ENCODE measurements at places on chromosomes 16 and 17. TPM values are rescaled to one million over a fixed set of nuclear protein-coding genes. Genes with fewer than 3 reads are reported as not detected.
A peak's percentile ranks its signal among the peaks of the same experiment; 100 is the strongest.

The FAM171A2 gene
- total RNA-seq = 1.7 TPM

DNA sequence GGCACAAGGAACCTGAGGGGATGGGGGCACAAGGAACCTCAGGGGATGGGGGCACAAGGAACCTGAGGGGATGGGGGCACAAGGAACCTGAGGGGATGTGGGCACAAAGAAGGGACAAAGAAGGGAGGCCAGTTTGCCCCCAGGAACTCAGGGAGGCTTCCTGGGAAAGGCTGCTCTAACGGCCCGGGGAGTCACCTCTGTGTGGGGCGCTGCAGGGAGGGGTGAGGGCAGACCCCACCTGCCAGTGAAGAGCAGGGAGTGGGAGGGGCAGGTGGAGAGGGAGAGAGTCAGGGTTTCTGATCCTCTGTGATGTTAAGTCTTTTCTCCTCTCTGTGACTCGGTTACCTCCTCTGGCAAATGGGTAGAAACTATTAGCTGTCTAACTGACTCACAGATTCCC is 57.7 kb downstream of the TIMM22 start:
- H3K36me3 ChIP-seq = peaks cover 76% of the 10 kb centered on the region
- peaks cover 3% of the 10 kb centered on the region for H3K4me1 ChIP-seq

GRCh38 chr16:3283543-3284447 is 504 bp downstream of the ZNF263 start:
- no peak for DNase-seq
- H3K4me3 ChIP-seq = peak overlapping the region; percentile 92
- peaks cover 13% of the 10 kb centered on the region for H3K4me1 ChIP-seq
- H3K27me3 ChIP-seq = no peaks in the 10 kb centered on the region

DNA sequence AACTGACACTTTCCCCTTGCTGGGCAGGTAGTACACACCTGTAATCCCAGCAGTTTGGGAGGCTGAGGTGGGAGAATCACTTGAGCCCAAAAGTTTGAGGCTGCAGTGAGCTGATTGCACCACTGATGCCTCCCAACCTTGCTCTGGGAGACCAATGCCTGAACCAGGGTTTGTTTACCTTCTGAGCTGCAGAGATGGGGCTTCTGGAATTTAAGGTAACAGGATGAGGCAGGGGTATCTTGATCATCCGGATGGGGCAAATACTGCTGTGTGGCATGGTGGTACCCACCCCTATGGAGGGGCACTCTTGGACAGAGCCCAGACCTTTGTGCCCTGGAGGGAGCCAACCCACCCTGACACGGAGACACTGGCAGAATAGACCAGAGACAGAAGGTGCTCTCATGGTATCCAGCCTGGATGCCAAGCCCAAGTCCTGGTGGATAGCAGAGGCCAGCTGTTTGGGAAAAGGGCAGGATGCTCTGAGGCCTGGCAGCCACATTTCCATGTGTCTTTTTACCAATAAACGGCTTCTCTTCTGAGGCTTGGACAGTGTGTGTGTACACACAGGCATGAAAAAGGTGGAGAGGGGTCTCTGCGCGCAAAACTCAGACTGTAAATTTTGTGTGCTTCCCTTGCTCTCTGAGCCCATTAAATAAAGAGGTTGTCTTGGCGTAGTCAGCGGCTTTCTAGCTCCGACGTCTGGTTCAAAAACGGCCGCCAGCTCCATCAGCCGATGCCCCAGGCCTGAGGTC is 4.4 kb downstream of the ZNF48 start:
- DNase-seq = no peak
- H3K4me3 ChIP-seq = peak overlapping the region; percentile 71
- peaks cover 9% of the 10 kb centered on the region for H3K4me1 ChIP-seq
- H3K27ac ChIP-seq = peak overlapping the region; percentile 87
- peaks cover 14% of the 10 kb centered on the region for H3K36me3 ChIP-seq
- no peaks in the 10 kb centered on the region for H3K27me3 ChIP-seq

DNA sequence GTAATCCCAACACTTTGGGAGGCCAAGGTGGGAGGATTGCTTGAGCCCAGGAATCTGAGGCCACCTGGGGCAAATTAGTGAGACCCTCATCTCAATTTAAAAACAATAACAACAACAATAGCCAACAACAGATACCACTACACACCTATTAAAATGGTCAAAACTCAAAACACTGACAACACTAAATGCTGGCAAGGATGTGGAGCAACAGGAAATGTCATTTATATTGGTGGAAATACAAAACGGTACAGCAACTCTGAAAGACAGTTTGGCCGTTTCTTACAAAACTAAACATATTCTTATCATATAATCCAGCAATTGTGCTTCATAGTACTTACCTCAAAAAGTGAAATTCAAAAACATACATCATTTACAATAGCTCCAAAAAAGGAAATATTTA is 57.7 kb downstream of the DNAH3 start:
- no peak overlapping the region for H3K4me3 ChIP-seq
- no peak for DNase-seq
- H3K4me1 ChIP-seq = no peaks in the 10 kb centered on the region
- H3K27me3 ChIP-seq = no peaks in the 10 kb centered on the region

The SCPEP1 gene
- total RNA-seq = 76.2 TPM

- no peak for DNase-seq
- no peak overlapping the region for H3K4me3 ChIP-seq
- no peak overlapping the region for H3K27ac ChIP-seq
- H3K4me1 ChIP-seq = no peaks in the 10 kb centered on the region
- peaks cover 11% of the 10 kb centered on the region for H3K36me3 ChIP-seq
Observed at GRCh38 chr17:83008526-83008925, 70.9 kb upstream of the METRNL start.

The KRT34 gene
- total RNA-seq = not detected

GRCh38 chr17:74391771-74392170 is 24.5 kb downstream of the GPR142 start:
- DNase-seq = no peak
- H3K27ac ChIP-seq = no peak overlapping the region
- H3K4me3 ChIP-seq = no peak overlapping the region

- H3K27ac ChIP-seq = no peak overlapping the region
- H3K27me3 ChIP-seq = no peaks in the 10 kb centered on the region
- no peaks in the 10 kb centered on the region for H3K36me3 ChIP-seq
- DNase-seq = no peak
- H3K4me3 ChIP-seq = no peak overlapping the region
- H3K4me1 ChIP-seq = peaks cover 16% of the 10 kb centered on the region
Observed at GRCh38 chr17:17052462-17053221, 10.4 kb downstream of the MPRIP start.

GRCh38 chr17:18916816-18917500 is 35.0 kb upstream of the SLC5A10 start:
- peaks cover 30% of the 10 kb centered on the region for H3K36me3 ChIP-seq
- peaks cover 10% of the 10 kb centered on the region for H3K4me1 ChIP-seq
- no peaks in the 10 kb centered on the region for H3K27me3 ChIP-seq
- no peak overlapping the region for H3K4me3 ChIP-seq
- H3K27ac ChIP-seq = no peak overlapping the region
- no peak for DNase-seq

The LPCAT2 gene
- 44.2 TPM for total RNA-seq

The SOCS1 gene
- total RNA-seq = 1.8 TPM

The GPRC5C gene
- total RNA-seq = 29.1 TPM

The IRX5 gene
- not detected for total RNA-seq

GRCh38 chr16:24773771-24774427 is 44.4 kb downstream of the TNRC6A start:
- H3K36me3 ChIP-seq = peaks cover 7% of the 10 kb centered on the region
- H3K4me1 ChIP-seq = peaks cover 43% of the 10 kb centered on the region
- H3K27ac ChIP-seq = peak overlapping the region; percentile 4
- H3K27me3 ChIP-seq = no peaks in the 10 kb centered on the region
- H3K4me3 ChIP-seq = no peak overlapping the region
- no peak for DNase-seq

- no peak overlapping the region for H3K27ac ChIP-seq
- H3K27me3 ChIP-seq = no peaks in the 10 kb centered on the region
- no peaks in the 10 kb centered on the region for H3K36me3 ChIP-seq
- no peak overlapping the region for H3K4me3 ChIP-seq
Observed at GRCh38 chr16:9425236-9425635, 333.8 kb downstream of the HAPSTR1 start.

The ZNF19 gene
- total RNA-seq = not detected

- no peaks in the 10 kb centered on the region for H3K36me3 ChIP-seq
- H3K27me3 ChIP-seq = no peaks in the 10 kb centered on the region
- H3K27ac ChIP-seq = no peak overlapping the region
- H3K4me1 ChIP-seq = no peaks in the 10 kb centered on the region
- H3K4me3 ChIP-seq = no peak overlapping the region
Observed at GRCh38 chr16:63922560-63922959, 1199.3 kb downstream of the CDH11 start.

DNA sequence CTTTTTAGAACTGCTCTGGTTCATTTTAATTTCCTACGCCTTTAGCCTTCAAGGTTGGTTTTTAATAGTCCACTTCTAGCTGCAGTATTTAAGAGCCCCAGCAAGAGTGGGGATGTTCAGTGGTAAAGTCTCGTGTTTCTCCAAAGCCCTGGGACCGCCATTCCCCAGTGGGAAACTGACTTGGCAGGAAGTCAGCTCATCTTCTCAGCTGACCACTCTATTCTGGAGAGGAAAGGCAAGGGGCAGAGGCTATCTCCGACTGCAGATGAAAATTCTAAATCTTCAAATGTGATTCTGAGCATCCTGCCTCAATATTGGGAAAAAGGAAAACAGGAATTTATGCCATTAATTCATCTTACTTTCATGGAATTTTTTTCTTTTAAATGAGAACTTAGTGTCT is 35.5 kb downstream of the HS3ST3B1 start:
- no peaks in the 10 kb centered on the region for H3K36me3 ChIP-seq
- no peak for DNase-seq
- no peaks in the 10 kb centered on the region for H3K27me3 ChIP-seq
- H3K4me1 ChIP-seq = no peaks in the 10 kb centered on the region
- no peak overlapping the region for H3K27ac ChIP-seq

DNA sequence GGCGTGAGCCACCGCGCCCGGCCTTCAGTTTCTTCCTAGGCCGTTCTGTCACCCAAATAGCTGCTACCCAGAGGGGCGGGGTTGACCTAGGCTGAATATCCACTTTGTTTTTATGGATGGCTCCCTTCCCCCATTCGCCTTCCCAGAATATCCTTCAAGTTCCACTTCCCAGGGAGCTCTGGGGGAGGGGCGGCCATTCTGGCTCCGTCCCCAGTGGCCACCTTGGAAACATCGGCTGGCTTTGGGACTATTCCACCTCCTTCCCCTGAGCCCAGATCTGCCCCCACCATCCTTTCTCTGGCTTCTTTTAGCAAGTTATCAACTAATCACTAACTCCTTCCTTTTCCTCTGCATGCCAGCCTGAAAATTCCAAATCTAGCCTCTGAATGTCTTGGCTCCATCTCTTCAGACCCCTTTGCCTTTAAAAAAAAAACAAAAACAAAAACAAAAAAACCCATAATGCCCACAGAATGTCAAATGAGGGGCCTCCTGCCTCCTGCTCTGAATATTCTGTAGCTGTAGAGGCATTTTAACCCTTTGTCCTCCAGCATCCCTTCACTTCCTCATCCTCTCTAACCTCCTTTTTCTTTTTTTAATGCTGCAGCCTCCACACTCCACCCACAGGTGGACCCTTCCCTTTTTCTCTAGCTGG is 6.4 kb downstream of the ATP1B2 start:
- no peaks in the 10 kb centered on the region for H3K4me1 ChIP-seq
- H3K27ac ChIP-seq = no peak overlapping the region
- DNase-seq = no peak

The PRSS27 gene
- total RNA-seq = not detected

The CALB2 gene
- 0.64 TPM for total RNA-seq

The PYY gene
- total RNA-seq = not detected

DNA sequence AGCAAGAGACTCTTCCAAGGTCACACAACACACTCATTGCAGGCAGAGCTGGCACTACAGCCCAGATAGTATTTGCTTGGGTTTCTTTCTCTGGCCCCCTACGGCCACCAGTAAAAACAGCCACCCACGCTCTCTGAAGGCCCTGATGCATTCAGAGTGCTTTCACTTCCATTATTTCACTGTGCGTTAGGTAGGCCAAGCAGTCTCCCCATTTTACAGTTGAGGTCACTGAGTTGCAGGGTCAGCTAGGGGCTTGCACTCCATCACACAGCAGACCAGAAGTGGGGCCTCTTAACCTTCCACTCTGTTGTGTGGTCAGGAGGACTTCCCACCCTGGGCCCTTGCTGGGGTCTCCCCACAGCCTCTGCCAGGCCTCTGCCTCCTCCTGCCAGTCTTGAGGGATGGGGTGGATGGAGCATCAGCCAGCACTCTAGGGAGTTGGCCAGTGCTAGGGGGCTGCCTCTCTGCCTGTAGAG is 2.5 kb downstream of the TBX21 start:
- H3K4me3 ChIP-seq = no peak overlapping the region
- DNase-seq = no peak
- no peak overlapping the region for H3K27ac ChIP-seq
- H3K4me1 ChIP-seq = no peaks in the 10 kb centered on the region
- no peaks in the 10 kb centered on the region for H3K36me3 ChIP-seq

DNA sequence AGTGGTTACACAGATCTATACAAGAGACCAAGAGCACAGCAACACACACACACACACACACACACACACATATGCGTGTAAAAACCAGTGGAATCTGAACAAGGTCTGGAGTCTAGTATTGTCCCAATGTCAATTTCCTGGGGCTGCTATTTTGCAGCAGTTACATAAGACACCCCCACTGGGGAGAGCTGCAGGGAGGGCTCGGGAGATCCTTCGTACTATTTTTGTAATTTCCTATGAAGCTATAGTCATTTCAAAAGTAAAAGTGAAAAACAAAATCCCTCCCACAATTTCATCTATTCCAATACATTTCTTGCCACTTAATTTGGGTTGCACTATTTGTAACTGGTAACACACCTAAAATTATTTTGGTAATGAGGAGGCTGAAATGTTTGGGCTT is 68.5 kb downstream of the C16orf95 start:
- H3K27ac ChIP-seq = no peak overlapping the region
- no peak for DNase-seq
- H3K4me3 ChIP-seq = no peak overlapping the region
- no peaks in the 10 kb centered on the region for H3K4me1 ChIP-seq

GRCh38 chr16:87725596-87726235 is 40.1 kb downstream of the KLHDC4 start:
- no peaks in the 10 kb centered on the region for H3K4me1 ChIP-seq
- no peaks in the 10 kb centered on the region for H3K27me3 ChIP-seq
- H3K27ac ChIP-seq = no peak overlapping the region
- peaks cover 43% of the 10 kb centered on the region for H3K36me3 ChIP-seq

- H3K27me3 ChIP-seq = no peaks in the 10 kb centered on the region
- no peak overlapping the region for H3K27ac ChIP-seq
- H3K4me3 ChIP-seq = no peak overlapping the region
- H3K4me1 ChIP-seq = no peaks in the 10 kb centered on the region
- no peaks in the 10 kb centered on the region for H3K36me3 ChIP-seq
Observed at GRCh38 chr16:49505556-49505955, 132.0 kb downstream of the C16orf78 start.

The DUSP3 gene
- 70.5 TPM for total RNA-seq

DNA sequence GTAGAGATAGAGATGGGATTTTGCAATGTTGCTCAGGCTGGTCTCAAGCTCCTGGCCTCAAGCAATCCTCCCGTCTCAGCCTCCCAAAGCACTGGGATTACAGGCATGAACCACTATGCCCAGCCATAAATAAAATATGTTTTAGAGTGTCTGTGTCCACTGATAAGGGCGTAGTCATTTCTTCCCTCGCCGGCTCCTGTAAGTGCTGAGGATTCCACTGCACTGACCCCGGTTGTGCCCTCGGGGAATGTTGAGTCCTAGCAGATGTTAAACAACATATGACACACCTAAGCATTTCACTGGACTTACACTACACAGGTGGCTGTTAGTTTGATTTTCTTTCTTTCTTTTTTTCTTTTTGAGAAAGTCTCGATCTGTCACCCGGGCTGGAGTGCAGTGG is 5.6 kb upstream of the SHMT1 start:
- no peaks in the 10 kb centered on the region for H3K27me3 ChIP-seq
- DNase-seq = no peak
- H3K4me3 ChIP-seq = no peak overlapping the region
- no peak overlapping the region for H3K27ac ChIP-seq
- H3K36me3 ChIP-seq = no peaks in the 10 kb centered on the region
- H3K4me1 ChIP-seq = no peaks in the 10 kb centered on the region

- no peaks in the 10 kb centered on the region for H3K36me3 ChIP-seq
- DNase-seq = no peak
- no peaks in the 10 kb centered on the region for H3K4me1 ChIP-seq
Observed at GRCh38 chr16:1211451-1212268, 13.4 kb downstream of the TPSG1 start.
